ENCODE measurements at places on chromosomes 4 and X.

DNA sequence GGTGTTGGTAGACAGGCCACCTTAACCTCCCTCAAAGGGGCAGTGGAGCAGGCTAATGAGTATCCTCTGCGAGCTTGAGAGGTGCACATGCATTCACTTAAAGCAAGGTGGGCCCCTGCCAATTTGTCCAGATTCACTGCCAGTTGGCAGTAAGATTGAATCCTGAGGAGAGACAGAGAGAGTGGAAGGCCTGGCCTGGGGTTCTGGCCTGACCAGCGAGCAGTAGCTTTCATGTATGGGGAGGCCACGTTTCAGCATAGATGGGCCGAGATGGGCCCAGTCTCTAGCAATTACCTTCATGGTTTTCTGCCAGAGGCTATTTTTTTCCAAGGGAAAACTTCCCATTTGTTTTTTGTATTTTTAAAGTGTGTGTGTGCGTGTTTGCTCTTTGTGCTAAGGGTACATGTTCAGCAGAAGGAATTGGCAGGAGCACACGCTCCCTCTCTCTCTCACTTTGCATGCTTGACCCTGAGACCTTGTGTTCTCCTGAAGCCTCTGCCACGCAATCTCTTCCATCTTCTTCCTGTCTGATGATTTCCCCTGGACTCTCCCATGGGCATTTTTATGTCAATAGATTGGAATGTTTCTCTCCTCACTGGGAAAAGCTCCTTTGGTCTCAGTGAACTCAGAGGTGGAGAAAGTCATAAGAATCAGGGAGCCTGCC is 215.8 kb upstream of the SFRP2 start:
- DNase-seq, result peak; percentile 15

- no peak for DNase-seq
Measured at GRCh38 chrX:47098338-47099094, 20.3 kb downstream of the RGN start.

DNA sequence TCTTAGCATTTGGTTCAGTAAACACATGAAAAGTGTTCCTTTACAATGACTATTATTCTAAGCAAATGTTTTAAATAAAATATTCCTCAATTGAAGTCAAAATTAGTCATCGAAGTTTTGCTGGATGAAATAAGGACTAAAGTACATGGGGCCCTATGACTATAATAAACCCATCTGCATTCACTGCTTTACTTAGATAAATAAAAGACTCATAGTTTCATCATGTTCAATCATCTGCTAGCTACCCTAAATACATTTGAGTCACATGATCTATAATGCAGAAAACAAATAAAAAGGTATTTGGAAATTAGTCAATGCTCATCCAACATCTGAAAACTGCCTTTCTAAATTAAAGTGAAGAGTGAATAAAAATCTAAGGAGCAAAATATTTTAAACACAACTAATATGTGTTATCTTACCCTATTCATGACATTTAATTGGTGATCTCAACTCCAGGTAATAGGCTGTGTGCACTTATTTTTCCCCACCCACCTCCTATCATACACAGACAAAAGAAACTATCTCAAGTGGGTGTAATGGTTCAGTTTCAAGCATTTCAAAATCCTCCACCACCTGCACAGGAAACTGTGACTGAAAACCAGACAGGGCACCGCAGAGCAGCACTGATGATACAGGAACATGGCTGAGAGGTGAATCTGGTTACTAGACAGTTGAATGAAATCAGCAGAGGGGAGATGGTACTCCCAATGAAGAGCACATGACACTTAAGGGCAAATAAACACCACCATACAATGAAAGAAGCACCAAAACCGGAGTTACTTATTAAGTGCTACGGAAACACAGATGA is 78.6 kb downstream of the CAMK2D start:
- DNase-seq, result no peak

DNA sequence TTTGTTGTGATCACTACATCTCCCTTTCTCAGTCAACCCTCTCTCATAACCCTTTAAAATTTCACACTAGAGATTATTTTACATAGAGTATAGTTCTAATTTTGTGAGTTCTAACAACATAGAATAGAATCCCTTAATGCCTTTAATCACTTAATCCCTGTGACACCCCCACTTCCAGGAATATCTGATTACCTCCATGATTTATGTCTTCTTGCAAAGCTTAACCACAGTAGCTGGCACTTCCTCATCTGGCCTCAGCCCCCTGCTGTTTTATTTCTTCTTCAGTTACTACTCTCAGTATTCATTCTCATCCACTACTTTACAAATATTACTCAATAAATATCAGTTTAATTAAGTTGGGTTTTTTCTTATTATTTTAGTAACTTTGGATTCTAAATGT is 340.9 kb downstream of the CENPC start:
- no peak for DNase-seq
